ENCODE measurements at places on chromosomes 2 and 18.

GRCh38 chr2:227472265-227473121 is 537 bp downstream of the AGFG1 start:
- no peak for DNase-seq

- DNase-seq = no peak
These were observed 38.6 kb upstream of the EPHA4 start for GRCh38 chr2:221610675-221611074.

DNA sequence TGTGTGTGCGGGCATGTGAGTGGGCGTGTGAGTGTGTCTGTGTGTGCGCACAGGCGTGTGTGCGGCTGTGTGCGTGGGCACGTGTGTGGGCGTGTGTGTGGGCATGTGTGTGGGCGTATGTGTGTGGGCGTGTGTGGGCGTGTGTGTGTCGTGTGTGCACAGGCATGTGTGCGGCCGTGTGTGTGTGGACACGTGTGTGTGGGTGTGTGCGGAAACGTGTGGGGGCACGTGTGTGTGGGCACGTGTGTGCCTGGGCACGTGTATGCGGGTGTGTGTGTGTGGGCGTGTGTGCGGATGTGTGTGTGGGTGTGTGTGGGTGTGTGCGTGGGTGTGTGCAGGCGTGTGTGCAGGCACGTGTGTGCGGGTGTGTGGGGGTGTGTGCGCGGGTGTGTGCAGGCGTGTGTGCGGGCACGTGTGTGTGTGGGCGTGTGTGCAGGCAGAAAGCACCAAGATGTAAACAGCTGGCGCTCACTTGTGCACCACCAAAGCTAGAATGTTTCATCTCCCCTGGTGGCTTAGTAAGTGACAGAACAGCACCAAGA is 31.2 kb upstream of the ALKAL2 start:
- DNase-seq = no peak

DNA sequence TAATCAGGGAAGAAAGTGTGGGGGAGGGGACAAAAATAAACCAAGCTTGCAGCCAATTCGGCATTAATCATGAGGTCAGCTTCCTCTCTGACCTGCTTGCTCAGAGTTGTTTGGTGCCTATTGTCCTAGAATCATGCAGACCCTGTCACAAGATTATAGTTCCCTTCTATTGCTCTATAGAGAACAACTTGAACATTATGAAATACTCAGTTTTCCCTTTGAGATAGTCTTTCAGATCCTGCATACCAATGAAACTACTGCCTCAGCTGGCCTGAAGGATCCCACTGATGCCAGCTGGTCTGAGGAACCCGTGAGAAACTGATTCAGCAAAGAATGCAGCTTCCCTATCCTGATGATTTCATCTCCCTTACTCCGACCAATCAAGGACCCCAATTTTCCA is 955 bp upstream of the BBS5 start:
- no peak for DNase-seq

GRCh38 chr2:9793918-9794717 is 49.2 kb upstream of the TAF1B start:
- no peak for DNase-seq

- peak; percentile 94 for DNase-seq
These were observed 179.4 kb upstream of the ARL4C start for GRCh38 chr2:234676109-234676782.

- no peak for DNase-seq
These were observed 47.8 kb upstream of the MAP4K3 start for GRCh38 chr2:39484620-39485495.

GRCh38 chr18:11154368-11154989 is 5.1 kb upstream of the PIEZO2 start:
- DNase-seq = peak; percentile 23

- no peak for DNase-seq
These were observed 17.1 kb downstream of the TMEM185B start for GRCh38 chr2:120206022-120206581.

GRCh38 chr18:63888470-63889190 is 1.1 kb downstream of the SERPINB2 start:
- no peak for DNase-seq

DNA sequence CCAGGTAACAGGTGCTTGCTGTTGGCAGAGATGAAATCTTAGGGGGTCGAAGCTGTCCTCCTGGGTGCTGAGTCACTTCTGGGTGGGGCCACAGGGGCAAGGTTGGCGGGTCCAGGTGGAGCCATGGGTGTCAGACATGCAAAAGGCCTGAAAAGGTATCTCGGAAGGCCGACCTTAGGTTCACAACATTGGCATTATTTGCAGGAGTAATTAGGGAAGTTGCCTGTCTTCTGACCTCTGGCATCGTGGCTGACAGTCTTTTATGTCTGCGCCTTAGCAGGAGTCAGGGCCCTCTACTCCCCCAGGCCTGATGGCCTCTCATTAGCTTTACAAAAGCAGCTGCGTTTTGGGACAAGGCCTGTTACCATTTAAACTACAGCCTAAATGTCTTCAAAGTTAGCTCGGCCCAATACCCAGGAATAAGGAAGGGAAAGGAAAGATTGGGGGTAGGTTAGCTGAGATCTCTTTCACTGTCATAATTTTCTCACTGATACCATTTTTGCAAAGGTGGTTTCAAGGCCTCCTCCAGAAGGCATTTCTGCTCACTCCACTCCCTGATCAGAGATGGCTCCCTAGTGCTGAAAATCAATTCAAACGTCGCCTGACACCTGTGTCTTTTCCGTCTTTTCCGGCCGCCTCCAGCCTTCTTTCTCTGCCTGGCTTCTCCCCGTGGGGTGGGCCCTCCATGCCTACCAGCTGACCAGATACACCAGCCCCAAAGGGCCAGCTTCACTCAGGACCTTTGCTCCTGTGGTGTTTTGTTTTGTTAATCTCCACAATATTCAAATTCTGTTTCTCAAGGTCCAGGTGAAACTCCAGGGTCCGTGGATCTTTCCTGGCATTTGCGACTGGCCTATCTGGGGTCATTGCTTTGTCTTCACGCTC is 90.8 kb downstream of the RHOB start:
- DNase-seq = no peak

DNA sequence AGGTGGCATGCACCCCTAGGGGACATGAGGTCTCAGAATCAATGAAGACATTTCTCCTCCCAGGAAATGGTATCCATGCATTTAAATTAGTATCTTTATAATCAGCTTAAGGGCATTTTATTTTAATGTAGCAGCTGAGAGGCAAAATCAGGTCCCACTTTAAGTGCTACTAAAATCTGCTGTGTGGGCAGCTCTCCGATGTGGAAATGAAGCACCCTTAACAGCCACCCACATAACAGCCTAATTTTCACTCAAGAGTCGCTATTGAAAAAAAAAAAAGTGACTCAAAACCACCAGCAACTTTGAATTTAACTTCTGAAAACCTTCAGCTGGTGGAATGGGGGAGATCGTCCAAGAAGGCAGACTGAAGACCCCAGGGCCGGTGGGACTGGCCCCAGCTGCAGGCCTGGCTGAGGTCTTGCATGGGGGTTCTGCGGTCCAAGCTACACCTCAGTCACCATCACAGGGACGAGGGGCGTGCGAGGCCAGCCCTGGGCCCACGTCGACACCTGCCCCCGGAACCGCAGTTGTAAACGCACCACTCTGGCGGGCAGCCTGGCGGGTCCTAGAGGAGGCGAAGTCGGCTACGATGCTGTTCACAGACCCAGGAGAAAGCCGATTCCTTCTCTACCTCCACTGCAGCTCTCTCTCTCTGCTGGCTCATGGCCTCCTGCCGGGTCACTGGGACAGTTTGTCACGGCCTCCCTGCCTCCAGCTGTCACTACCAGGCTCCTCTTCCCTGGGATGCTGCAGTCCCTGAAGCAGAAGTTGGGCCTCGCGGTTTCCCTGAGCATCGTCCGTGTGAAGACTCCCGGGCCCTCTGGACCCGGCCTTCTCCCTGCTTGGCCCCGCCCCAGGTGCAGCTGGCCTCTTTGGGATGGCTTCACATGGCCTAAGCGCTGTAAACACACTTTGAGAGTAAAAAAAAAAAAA is 111.9 kb downstream of the KCNF1 start:
- no peak for DNase-seq

DNA sequence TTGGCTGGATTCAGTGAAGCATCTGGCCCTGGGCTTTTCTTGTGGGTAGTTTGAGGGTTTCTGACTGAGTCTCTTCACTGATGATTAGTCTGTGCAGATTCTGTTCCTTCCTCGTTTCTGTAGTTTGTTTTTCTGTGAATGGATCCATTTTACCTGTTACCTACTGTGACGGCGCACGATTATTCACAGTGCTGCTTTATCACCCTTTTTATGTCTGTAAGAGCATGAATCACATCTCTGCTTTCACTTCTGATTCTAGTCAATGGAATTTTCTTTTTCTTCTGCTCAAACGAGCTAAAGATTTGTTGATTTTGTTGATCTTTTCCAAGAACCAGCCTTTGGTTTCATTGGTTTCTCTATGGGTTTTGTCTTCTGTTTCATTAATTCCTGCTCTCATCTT is 60.8 kb downstream of the SLC66A2 start:
- no peak for DNase-seq

DNA sequence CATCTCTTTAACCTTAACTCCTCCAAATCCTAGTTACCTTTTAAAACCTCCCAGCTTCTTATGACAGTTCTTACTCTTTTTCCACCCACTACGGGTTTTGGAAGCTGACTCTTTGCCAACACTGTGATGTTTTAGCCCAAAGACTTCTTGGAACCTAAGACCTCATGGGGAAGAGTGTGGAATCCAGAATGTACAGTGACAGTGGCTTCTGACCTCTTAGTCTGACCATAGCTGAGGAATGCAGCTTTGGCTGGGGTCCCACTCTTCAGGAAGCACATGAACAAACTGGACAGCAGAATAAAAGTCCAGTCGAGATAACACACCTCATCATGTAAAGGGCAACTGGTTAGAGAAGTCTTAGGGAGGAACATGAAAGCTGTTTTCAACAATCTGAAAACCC is 161.1 kb upstream of the PKDCC start:
- no peak for DNase-seq

- no peak for DNase-seq
These were observed 184.5 kb downstream of the TCF4 start for GRCh38 chr18:55403421-55403949.

- no peak for DNase-seq
These were observed 1624.2 kb downstream of the LRP1B start for GRCh38 chr2:140506606-140507005.

GRCh38 chr2:120552079-120552478 is 183.6 kb upstream of the GLI2 start:
- DNase-seq = no peak

DNA sequence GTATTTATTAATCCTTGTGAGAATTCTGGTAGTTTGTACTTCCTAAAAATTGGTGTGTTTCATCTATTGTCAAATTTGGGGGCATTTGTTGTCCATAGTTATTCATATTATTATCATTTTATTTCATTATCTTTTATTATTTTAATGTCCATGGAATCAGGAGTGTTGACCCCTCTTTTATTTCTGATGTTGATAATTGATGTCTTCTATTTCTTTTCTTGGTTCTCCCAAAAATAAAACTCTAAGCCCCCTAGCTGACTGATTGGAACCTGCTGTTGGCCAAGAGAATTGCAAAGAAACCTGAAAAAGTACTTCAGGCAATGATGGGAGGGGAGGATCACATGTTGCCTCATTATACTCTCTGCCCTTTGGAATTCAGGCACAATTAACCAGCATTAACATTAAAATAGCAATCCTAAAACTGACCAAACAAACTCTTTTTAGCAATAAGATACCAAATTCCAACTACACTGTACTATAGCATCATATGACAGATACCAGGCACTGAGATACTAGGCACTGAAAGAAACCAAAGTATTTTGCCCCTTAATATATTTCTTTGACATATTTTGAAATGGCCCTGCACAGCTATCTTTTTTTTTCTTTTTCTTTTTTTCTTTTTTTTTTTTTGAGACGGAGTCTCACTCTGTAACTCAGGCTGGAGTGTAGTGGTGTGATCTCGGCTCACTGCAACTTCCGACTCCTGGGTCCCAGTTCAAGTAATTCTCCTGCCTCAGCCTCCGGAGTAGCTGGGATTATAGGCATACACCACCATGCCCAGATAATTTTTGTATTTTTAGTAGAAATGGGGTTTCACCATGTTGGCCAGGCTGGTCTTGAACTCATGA is 1097.2 kb upstream of the CNTNAP5 start:
- no peak for DNase-seq

- DNase-seq = no peak
These were observed 13.0 kb upstream of the ARHGAP25 start for GRCh38 chr2:68721482-68722101.

DNA sequence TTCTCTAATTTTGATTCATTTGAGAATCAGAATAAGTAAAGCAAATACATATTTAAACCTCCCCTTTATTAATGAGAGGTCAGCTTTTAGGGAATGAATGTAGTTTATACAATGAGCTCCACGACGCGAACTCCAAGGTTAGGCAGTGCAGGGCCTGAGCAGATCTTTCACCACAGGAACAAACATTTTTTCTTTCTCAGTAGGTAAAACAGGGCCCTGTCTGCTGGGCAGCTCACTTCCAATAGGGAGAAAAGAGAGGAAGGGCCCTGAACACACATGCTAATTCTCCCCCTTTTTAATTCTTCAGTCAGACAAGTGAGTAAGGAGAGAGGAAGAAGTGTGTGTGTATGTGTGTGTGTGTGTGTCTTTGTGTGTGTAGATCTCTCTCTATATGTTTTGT is 682.4 kb upstream of the TMEFF2 start:
- DNase-seq = no peak

- no peak for DNase-seq
These were observed 23.8 kb upstream of the EFHD1 start for GRCh38 chr2:232609607-232610006.

DNA sequence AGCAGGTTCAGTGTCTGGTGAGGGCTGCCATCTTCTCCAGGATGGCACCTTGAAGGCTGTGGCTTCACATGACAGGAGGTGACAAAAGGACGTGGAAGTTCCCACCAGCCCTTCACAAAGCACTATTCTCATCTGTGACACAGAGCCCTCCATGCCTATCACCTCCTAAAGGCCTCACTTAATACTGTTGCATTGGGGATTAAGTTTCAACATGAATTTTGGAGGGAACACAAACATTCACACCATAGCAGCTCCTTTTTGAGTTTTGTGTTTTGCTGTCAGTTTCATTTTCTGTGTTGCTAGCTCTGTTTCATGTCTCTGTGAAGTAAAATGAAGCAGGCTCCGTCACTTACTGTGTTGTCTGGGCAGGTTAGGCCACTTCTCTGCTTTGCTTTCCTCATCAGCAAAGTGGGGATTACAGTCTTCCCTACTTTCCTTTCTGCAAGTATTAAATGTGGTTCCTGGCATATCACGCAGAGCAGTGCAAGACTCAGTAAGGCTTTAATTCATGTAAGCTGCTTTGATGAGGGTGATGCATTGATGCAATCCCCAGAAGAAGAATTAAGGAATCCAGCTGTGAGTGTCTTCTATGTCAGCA is 31.6 kb downstream of the LIMS1 start:
- DNase-seq = no peak

GRCh38 chr2:219775506-219775905 is 148.1 kb downstream of the SLC4A3 start:
- no peak for DNase-seq

DNA sequence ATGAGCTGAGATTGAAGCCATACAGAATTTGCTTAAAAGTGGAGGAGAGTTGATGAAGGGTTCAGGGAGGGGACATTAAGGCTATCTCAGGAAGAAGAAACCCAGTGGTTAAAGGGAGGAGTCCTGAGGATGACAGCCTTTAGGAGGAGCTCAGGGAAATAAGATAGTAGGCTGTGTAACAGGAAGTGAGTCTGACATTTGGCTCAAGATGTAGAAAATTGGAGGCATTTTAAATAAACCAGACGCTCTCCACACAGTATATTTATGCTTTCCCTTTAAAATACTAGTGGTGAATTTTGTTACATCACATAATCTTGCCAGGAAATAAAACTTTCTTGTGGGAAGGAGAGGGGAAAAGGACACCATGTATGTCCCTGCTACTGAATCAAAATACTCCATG is 11.6 kb downstream of the KCNH7 start:
- DNase-seq = no peak

All from NCI-H1417 treated with DMSO at 0.1 percent for 48 hours (cell line).